ENCODE measurements at places on chromosomes 13 and 19.
A peak's percentile ranks its signal among the peaks of the same experiment; 100 is the strongest.

- DNase-seq: peak; percentile 43
These were observed 1.4 kb downstream of the PARP4 start for GRCh38 chr13:24511019-24511815.

GRCh38 chr13:47168618-47169017, 271.8 kb upstream of the HTR2A start:
- no peak for DNase-seq

DNA sequence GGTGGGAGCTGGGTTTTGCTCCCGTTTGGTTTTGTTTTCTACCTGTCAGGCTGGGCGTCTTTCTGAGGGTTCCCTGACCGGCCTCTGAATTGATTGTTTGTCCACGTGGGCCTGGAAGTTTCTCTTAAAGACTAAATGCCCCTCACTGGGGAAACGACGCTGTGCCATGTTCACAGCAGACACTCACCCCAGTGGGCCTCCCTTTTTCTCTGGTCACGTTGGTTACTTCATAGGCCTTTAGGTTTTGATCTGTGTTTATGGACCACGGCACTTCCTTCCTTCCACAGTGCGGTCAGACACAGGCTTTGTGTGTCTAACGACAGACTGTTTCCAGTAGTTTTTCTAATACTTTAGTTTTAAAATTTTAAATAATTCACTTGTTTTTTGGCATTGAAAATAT, 20.1 kb upstream of the NDUFS7 start:
- no peak for DNase-seq

GRCh38 chr19:45451131-45451849, 16.5 kb upstream of the FOSB start:
- no peak for DNase-seq

- no peak for DNase-seq
These were observed 5.3 kb downstream of the ZNF85 start for GRCh38 chr19:20928371-20928770.

DNA sequence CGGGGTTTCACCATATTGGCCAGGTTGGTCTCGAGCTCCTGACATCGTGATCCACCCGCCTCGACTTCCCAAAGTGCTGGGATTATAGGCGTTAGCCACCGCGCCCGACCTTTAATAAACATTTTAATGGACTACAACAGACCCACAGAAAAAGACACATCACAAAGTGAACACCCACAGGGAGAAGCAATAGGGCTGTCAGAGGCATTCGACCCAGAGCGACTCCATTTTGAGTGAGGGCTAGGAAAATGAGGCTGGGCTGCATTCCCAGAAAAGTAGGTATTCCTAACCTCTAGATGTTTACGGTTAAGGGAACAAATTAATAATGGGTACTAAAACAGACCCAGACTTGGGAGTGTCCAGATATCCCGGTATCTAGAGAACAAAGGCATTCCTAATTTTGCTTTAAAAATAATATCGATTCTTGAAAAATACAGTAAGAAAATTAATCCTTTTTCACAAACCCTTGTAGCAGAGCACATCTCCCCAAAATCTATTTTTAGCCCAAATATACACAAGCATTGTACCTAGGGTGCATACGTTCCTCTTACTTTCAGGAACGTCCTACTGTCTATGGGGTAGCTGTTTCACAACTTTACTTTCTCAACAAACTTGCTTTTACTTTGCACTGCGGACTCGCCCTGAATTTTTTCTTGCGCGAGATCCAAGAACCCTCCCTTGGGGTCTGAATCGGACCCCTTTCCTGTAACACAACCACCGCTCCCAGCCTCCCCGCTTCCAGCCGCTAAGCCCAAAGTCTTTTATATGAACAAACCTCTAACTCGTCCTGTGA, 811 bp upstream of the ZNF8 start:
- no peak for DNase-seq

- no peak for DNase-seq
These were observed 23.0 kb downstream of the STARD13 start for GRCh38 chr13:33262594-33262993.

GRCh38 chr13:67226696-67227095, 3.4 kb downstream of the PCDH9 start:
- DNase-seq: no peak

DNA sequence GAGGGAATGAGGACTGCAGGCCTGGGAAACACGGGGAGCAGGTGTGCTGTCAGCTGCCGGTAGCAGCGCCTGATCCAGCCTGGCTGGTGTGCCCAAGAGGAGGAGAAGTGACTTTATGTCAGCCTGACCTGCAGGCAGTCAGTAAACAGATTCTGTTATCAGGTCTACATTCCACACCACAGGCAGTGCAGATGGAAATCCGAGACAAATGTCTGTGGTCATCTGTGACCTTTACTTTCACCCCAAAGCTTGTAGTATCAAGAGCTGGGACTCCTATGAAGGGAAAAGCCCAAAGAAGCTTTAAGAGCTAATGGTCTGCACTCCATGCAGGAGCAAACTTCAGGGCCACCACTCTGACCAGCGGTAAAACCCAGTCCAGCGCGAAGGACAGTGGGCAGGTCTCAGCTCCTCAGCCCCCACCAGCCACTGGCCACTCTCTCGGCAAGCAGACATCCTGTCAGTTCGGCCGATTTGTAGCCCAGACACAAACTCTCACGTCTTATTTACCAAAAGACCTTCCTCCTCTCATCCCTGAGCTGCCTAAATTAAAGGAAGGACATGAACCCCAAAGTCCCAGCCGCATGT, 7.7 kb downstream of the EPS15L1 start:
- no peak for DNase-seq

DNA sequence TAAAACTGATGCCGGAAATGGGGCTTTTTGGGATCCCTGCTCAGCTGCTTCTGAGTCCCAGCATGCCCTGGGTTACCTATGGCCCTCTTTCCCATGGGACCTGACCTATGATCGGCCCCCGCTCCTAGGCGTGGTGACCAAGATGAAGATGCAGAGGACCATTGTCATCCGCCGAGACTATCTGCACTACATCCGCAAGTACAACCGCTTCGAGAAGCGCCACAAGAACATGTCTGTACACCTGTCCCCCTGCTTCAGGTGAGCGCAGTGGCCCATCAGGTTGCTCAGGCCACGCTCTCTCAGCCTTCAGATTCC, 1.5 kb downstream of the RPS11 start:
- DNase-seq: no peak

DNA sequence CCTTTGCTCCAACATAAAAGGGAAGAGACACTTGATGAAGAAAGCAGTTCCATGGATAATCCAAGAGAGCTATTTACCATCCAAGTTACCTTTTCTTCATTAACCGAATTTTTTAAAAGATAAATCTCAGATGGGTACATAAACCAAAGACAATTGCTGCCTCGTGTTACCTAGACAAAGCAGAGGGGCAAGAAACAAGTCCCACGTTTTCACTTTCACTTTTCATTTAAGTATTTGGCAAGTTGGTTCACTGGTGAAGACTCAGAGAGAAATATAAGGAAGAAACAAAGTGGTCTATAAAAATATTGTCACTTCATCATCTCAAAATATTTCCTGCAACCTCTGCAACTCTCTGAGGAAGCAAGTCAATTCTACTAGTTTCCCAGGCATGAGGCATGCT, 446.1 kb downstream of the FGF14 start:
- DNase-seq: no peak

GRCh38 chr19:40611096-40611495, 9.9 kb downstream of the LTBP4 start:
- DNase-seq: no peak

DNA sequence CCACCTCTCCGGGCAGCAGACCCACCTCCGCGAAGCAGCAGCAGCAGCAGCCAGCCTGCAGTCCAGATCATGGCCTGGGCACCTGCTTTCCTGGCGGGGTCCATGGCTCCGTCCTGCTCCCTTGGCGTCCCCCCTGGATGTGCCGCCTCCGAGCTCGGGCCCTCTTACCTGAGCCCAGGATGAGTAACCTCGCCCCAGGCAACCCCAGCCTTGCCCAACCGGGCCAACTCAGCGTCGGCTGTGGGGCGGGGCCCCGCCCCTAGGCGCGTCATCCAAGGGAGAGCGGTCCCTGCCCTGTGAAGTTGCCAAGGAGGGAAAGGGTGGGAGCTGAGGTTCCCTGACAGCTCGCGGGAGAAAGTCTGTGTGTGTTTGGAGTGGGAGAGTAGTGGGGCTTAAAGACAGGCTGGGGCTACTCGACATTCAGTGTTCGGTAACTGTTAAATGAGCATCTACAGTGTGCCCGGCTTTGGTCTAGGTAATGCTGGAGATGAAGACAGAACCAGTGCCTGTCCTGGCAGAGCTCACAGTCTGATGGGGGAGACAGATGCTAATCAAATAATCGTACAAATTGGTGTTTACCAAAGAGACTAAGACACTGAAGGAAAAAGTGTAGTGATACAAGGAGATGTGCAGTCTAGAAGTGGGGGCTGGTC, at the start of gene LYPD3:
Gene LYPD3, minus strand, starts transcription at position 141 of the 653 bp plus-strand sequence. Its CDS starts 37 bp downstream, at position 104.
- no peak for DNase-seq

GRCh38 chr19:12886651-12886968, 391 bp downstream of the KLF1 start:
- DNase-seq: no peak

GRCh38 chr19:5718579-5719273, 1.2 kb downstream of the LONP1 start:
- DNase-seq: no peak

- DNase-seq: peak; percentile 46
These were observed 1.5 kb downstream of the N4BP2L1 start for GRCh38 chr13:32426191-32426989.

- no peak for DNase-seq
These were observed 118.7 kb downstream of the FRY start for GRCh38 chr13:32150239-32150638.

- DNase-seq: no peak
These were observed 106.0 kb downstream of the ERCC5 start for GRCh38 chr13:102951808-102952207.
